ENCODE measurements at places on chromosomes 6 and 20.
A peak's percentile ranks its signal among the peaks of the same experiment; 100 is the strongest.

GRCh38 chr6:119138906-119139541 lies 60.6 kb upstream of the FAM184A start:
- DNase-seq: no peak

GRCh38 chr20:46299078-46299477 lies 9.2 kb downstream of the CDH22 start:
- no peak for DNase-seq

GRCh38 chr6:161369339-161369738 lies 95.5 kb upstream of the AGPAT4 start:
- no peak for DNase-seq

- no peak for DNase-seq
Observed at GRCh38 chr20:31820228-31820627, 1.1 kb downstream of the MYLK2 start.

DNA sequence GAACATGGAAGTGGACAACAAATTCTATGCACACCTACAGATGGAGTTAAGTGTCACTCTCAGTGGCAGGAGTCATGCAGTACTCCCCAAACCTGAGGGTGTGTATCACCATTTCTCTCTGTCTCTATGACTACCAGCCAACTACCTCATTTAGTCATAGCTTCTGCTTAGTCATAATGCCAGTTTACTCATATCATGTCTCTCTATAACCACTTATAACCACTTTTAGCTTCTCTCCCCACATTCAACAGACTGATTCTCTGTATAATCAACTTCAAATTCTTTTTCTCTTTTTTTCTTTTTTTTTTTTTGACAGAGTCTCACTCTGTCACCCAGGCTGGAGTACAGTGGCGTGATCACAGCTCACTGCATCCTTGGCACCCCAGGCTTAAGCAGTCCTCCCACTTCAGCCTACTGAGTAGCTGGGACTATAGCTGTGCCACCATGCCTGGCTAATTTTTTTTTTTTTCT lies 13.8 kb upstream of the GTF3C6 start:
- DNase-seq: peak; percentile 13

- DNase-seq: no peak
Observed at GRCh38 chr20:53767206-53767930, 173.7 kb upstream of the ZNF217 start.

GRCh38 chr6:33957892-33958525 lies 154.2 kb upstream of the MLN start:
- DNase-seq: no peak

GRCh38 chr20:4702562-4703280 lies 19.0 kb upstream of the PRND start:
- DNase-seq: no peak

- DNase-seq: no peak
Observed at GRCh38 chr20:34604980-34605788, 46.7 kb downstream of the MAP1LC3A start.

DNA sequence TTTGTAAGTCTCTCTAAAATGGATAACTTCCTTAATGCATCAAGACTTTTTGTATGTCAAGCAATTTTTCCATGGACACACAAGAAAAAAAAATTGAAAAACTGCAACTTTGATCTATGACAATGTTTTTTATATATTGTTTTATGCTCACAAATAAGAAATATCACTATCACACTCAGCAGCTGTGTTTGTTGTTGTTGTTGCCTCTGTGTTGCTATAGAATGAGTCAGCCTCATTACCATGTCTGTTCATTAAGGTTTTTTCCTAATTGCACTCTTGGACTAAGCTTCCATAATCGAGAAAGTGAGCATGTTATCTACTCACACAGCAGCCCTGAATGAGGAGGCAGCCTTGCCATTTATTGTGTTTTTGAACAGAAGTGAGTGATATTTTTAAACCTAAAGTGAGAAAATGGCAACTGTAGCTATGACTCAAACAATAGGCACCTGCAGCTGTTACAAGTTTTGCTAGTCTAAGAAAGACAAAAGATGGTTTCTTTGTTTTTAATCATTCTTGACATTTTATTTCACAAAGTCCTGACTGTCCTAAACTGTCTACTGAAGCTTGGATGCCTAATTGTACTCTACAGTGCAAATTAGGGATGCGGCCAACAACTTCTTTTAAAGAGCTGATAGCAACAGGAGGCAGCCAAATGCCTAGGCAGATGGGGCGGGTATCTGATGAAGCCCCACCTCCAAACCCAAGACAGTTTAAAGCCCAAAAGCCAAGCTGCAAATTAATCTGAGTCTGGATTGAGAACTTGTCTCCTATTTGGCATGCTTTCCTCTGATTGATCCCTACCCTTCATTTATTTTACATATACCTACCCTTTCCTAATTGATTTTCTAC lies 77.9 kb upstream of the DOK5 start:
- DNase-seq: no peak
